ENCODE measurements at places on chromosomes 6 and 20.

DNA sequence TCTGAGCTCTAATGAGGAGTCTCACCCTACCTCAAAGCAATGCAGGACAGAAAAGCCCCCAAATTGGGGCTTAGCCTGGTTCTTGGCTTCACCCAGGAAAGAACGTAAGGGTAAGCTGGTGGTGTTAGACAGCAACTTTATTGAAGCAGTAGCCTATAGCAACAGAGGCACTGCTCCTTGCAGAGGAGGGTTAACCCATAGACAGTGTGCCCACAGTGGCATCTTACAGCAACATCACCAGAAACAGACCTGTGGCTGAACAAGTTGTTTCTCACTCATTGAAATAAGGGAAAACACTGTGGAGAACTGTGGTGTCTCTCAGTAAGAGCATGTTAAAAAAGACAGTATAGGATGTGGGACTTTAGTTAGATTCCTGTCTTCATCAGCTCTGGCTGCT, 80.4 kb upstream of the SPTLC3 start:
- DNase-seq: no peak

- no peak for DNase-seq
Measured at GRCh38 chr6:124008988-124009765, 205.5 kb downstream of the NKAIN2 start.

DNA sequence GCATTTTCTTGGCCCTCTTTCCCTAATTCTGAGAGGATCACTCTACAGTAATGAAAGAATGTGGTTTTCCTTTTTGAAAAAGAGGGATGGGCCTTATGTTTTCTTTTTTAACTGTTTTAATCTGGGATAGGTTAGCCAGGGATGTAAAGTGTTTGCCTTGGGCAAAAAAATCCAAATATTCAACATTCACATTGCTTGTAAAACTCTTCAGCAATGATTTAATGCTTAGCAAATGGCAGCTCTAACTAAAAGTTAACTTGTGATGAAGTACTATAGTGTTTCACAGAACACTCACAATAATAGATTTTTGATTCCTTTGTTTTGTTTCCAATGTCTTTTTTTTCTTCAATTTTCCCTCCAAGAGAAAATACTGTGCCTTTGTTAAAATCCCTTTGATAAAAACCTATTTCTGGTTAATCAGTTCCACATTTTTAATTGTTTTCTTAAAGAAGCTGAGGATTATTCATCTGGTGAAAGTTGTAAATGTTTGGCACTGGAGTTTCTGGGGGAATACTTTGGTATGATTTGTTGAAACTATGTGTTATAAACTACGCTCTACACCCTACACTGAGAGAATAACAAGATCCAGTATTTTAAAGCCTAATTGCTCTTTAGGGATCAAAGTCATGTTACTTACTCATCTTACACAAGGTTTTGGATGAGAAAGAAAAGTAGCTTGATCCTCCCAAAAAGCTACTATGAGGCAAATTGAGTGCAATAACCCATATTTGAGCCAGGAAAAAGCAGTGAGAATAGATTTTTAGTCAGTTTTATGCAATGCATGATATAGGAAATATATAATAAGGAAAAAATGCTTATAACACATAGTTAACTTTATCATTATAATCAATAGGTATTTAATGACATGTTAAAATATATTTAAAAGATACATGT, 335.8 kb downstream of the EPHA7 start:
- no peak for DNase-seq

DNA sequence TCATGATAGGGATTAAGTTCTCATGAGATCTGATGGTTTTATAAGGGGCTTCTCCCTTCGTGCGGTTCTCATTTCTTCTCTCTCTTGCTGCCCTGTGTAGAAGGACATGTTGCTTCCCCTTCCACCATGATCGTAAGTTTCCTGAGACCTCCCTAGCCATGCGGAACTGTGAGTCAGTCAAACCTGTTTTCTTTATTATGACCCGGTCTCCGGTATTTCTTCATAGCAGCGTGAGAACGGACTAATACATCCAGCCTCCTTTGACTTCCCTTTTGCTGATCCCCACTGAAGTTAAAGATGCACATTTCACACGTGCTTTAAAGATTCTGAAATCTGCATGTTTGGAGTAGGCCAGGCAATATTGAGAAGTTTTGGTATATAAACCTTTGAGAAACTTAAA, 543.1 kb downstream of the PRKN start:
- no peak for DNase-seq

DNA sequence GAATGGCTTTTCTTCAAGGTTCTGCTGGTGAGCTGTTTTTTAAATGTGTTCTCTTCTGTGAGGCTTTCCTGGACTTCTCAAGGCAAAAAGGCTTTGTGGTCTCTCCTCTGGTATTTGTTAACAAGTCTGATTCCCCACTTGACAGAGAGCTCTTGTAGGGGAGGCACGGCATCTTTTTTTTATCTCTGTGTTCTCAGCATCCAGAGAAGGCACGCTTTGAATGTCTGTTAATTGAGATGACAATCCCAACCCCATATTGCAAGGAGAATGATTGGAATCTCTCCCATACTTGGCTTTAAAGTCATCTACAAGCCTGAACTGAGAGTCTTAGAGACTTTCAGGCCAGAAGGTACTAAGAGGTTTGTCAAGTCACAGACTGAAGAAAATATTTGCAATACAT, 22.6 kb downstream of the EDN1 start:
- DNase-seq: no peak

DNA sequence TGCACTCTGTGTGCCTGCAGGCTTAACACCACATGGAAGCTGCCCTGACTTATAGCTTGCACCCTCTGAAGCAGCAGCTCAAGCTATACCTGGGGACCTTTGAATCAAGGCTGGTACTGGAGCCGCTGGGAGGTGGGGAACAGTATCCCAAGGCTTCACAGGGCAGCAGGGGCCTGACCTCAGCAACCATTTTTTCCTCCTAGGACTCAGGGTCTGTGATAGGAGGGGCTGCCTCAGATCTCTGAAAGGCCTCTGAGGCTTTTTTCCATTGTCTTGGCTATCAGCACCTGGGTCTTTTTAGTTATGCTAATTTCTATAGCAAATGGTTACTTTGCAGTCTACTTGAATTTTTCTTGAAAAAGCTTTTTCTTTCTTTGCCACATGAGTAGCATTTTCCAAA, 80.2 kb upstream of the OPRM1 start:
- no peak for DNase-seq

DNA sequence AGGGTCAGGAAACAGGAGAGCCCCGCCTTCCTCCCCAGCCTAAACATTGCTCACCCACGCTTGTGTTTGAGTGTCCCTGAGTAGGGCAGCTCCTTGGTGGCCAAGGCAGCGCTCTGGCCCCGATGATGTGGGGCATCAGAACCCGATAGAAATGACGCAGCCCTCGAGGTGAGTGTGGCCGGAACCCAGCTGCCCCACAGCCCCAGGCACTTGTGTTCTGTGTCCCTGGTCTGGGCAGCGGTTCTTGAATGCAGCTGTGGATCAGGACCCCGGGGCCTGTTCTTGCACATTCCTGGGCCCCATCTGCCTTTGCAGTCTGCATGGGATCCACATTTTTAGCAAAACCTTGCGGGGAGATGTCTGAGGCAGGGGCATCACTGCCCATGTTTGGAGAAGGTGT, 12.8 kb downstream of the RBM38 start:
- DNase-seq: no peak

- DNase-seq: no peak
Measured at GRCh38 chr6:36984581-36985416, 1.2 kb downstream of the MTCH1 start.

DNA sequence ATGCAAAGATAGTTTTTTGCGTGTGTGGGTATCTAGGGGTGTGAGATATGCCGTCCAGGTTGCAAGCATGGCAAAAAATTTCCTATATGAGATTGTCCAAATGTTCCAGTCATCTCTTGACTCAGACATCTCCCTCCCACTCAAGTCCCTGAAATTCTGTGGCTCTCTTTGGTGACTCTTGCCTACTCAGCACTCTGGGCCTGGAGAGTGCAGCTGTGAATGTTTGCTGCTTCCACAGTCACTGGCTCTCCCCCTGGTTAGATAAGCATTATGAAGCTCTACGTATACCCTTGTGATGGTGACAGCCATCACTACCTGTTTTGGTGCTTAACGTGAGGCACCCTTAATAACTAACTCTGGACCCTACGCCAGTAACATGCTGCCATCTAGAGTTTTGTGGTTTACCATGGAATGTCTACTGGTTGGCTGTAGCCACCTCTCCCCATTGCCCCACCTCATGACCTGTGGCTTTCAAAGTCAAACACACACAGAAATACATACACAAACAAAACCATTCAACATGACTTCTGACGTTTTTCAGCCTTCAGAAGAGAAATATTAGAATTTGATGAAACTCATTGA, 621.9 kb upstream of the CITED2 start:
- DNase-seq: no peak

DNA sequence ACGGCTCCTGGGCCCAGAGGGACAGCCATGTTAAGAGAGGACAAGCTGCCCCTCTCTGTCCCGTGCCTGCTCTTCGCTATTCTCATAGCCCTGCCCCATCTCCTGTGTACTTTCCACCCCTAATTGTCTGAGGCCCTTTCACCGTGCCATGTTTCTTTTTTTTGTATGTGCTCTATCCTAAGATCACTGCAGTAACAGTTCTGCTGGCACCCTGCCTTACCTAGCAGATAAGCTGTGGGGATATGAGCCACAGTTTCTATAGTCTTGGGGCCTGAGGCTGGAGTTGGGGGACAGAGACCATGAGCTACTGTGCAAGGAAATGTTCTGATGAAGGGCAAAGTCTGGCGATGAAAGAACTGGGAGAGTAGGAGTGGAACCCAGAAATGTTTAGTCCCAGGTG, 269.5 kb upstream of the CITED2 start:
- DNase-seq: no peak

- DNase-seq: no peak
Measured at GRCh38 chr20:51959066-51959542, 156.8 kb upstream of the SALL4 start.

DNA sequence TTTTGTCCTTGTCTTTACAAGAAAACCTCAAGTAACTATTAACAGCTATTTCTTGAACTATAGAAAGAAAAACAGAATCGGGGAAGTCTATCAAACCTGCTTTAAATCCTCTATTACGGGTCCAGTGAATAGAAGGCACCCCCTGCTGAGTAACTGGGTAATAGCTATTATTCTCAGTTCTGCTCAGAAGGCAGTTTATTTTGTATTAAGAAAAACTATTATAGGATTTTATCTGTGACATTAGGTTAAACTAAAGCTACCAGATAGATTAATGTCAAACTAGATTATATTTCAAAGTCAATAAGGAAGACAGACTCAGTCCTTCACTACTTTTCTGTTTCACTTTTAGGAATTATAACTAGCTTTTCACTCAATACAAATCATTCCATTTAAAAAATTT, 93.7 kb downstream of the DST start:
- DNase-seq: no peak

DNA sequence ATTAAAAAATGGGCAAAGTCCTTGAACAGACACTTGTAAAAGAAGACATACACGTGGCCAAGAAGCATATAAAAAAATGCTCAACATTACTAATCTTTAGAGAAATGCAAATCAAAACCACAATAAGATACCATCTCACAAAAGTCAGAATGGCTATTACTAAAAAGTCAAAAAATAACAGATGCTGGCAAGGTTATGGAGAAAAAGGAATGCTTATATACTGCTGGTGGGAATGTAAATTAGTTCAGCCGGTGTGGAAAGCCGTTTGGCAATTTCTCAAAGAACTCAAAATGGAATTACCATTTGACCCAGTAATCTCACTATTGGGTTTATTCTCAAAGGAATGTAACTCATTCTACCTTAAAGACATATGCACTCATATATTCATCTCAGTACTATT, 166.6 kb downstream of the KHDC1L start:
- DNase-seq: no peak

GRCh38 chr20:54076259-54076658, 5.9 kb upstream of the BCAS1 start:
- no peak for DNase-seq

- DNase-seq: no peak
Measured at GRCh38 chr20:6636209-6637159, 131.0 kb upstream of the BMP2 start.

GRCh38 chr6:2978923-2979322, 7.6 kb upstream of the SERPINB6 start:
- no peak for DNase-seq

GRCh38 chr6:37048851-37049757, 43.6 kb downstream of the FGD2 start:
- no peak for DNase-seq

GRCh38 chr20:46378412-46379009, 27.9 kb downstream of the ELMO2 start:
- no peak for DNase-seq

DNA sequence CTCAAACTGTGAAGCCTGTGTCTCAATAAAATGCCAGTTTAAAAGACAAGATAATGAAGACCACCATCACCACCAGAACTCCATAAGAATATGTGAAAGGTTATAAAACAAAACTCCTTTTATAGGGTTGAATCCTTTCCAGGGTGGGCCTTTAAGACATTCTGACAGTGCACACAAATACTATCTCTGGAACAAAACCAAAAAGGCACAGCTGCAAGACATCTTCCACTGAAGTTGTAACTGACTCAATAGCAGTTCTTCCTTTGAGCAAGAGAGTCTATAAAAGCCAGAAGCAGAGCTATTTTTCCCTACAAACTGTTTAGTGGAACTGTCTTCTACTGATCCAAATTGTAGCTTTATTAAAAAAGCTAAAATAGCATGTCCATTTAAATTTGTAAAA, 81.6 kb downstream of the EPB41L2 start:
- DNase-seq: no peak

GRCh38 chr20:54078296-54078984, 8.0 kb upstream of the BCAS1 start:
- DNase-seq: no peak

GRCh38 chr6:144138542-144138941, 11.8 kb upstream of the STX11 start:
- DNase-seq: no peak

- DNase-seq: no peak
Measured at GRCh38 chr20:64025101-64025825, 10.7 kb upstream of the C20orf204 start.

GRCh38 chr20:57754190-57754589, 44.4 kb upstream of the PMEPA1 start:
- DNase-seq: no peak

- no peak for DNase-seq
Measured at GRCh38 chr6:147820520-147820919, 312.0 kb downstream of the SAMD5 start.

DNA sequence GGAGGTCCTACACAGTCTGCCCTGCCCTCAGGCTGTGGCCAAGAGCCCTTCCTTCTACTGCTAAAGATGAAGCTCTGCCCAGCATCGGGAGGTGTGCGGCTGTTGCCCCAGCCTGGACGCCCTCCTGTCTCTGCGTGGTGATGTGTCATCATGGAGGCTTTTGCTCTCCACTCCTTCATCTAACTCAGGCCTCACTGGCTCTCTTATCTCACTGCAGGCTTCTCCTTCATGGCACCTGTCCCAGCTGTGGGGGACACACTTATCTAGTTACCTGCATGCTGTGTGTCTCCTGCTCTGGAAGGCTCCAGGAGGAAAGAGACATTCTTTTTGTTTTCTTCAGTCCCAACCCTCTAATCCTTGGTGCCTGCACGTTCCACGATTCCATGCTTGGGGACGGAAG, 89.1 kb downstream of the PSMG4 start:
- DNase-seq: no peak

- DNase-seq: no peak
Measured at GRCh38 chr6:36590237-36590636, 3.9 kb upstream of the SRSF3 start.

GRCh38 chr6:107582086-107582485, 92.2 kb downstream of the SOBP start:
- DNase-seq: no peak

- no peak for DNase-seq
Measured at GRCh38 chr20:45128099-45128498, 3.8 kb upstream of the WFDC12 start.
